ENCODE measurements at places on chromosomes 6 and 20.

GRCh38 chr20:57806476-57806875 lies 96.7 kb upstream of the PMEPA1 start:
- no peak for DNase-seq

DNA sequence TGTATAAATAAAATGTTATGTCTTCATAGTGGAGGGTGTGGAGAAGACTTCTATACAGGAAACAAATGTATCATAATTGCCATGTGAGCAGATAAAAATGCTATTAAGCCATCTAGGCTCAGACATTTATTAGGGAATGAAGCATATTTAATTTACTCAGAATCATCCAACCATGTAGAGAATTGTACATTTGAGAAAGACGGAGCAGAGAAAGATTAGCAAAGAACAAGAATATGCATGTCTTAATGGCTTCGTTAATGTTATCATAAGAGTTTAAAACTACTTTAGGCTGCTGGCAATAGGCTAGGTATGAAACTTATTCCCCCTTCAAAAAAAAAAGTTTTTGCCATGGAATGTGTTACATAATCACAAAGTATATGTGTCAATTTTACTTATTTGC lies 6.1 kb downstream of the ANKRD6 start:
- DNase-seq: no peak

- no peak for DNase-seq
Measured at GRCh38 chr6:18219591-18219990, 44.7 kb downstream of the DEK start.

DNA sequence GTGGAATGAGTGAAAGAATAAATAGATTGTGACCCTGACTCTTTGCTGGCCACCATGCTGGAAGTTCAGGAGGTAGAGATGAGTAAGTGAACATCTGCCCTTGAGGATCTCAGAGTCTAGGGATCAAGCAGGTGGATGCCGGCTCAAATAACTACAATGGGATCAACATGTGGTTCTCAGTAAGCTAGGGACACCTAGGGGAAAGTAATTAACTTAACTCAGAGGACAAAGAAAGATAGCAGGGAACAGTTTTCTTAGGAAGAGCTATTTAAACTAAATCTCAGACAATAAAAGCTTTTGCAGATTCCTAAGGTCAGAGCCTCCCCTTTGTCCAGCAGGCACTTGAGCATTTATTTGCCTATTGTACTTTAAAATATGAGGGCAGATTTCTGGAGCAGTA lies 29.1 kb downstream of the SLC13A3 start:
- DNase-seq: no peak

DNA sequence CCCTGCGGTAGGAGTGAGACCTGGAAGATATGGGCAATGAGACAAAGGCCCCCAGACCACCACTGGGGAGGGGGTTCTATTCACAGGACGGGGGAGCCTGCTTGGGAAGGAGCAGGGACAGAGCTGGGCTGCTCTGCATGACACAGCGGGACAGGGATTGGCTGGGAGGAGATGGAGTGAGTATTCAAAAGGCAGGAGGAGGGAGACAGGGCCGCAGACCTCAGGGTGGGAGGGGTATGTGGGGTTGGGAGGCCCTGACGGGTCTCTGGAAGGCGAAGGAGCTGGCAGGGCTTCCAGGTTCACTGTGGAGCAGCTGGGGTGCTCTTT lies 60.8 kb upstream of the RPS6KA2 start:
- no peak for DNase-seq

DNA sequence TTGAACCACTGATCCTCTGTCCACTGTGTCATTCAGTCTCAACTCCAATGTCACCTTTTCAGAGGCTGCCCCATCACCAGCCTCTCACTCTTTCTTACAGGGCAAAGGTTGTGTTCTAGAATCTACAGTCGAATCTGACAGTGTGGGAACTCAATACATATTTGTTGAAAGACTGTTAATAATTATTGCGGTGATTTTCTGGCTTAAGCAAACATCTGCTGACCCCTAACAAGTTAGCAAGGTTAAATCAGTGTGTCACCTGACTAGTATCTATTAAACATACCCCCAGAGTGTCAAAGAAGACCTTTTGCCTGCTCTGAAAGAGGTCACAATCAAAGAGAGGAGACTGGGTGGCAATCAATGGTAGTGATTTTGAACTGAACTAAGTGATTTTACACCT lies 41.9 kb downstream of the ELOVL2 start:
- DNase-seq: no peak

Measured in stimulated activated CD8-positive, alpha-beta memory T cell treated with anti-CD3 and anti-CD28 coated beads, Interleukin-7, amount 100 ng/mL, for 24 hours (primary cell).